ENCODE measurements at places on chromosomes 1 and 21.

- DNase-seq = no peak
These were observed 1019.6 kb downstream of the PLA2G4A start for GRCh38 chr1:187848321-187848720.

- DNase-seq = no peak
These were observed 9.7 kb upstream of the ZBTB48 start for GRCh38 chr1:6570100-6570499.

- no peak for DNase-seq
These were observed 18.8 kb downstream of the UCK2 start for GRCh38 chr1:165845992-165846748.

DNA sequence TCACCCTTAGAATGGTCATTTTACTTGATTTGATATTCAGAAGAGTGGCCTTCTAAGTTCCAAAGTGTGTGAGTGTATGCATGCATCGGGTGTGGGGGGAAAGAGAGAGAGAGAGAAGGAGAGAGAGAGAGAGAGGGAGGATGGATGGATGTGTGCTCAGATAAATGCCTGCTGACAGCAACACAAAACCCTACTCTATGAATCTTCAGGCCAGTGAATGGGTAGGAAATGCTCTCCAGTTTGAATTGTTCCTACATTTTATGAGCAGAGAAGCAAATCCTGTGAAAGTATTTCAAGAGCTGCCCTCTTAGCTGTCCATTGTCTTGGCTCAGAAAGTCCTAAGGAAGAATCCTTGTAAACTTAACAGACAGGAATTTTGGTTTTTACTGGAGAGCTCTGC, 7.4 kb downstream of the JAM2 start:
- DNase-seq = no peak

- DNase-seq = no peak
These were observed 89.3 kb downstream of the PHTF1 start for GRCh38 chr1:113669988-113670387.

DNA sequence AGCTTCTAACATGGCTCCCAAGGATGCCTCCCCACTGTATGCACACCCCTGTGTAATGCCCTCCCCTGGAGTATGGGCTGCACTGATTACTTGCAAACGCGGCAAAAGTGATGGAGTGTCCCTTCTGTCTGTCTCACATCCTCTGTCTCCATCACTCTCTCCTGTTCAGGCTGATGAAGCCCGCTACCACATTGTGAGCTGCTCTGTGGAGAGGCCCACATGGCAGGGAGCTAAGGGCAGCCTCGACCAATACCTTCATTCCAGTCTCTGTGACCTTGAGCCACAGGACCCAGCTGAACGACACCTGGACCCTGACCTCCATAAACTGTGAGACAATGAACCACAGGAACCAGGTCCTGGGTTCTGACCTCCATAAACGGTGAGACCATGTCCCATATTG, 154.1 kb upstream of the ETV3 start:
- DNase-seq = no peak

DNA sequence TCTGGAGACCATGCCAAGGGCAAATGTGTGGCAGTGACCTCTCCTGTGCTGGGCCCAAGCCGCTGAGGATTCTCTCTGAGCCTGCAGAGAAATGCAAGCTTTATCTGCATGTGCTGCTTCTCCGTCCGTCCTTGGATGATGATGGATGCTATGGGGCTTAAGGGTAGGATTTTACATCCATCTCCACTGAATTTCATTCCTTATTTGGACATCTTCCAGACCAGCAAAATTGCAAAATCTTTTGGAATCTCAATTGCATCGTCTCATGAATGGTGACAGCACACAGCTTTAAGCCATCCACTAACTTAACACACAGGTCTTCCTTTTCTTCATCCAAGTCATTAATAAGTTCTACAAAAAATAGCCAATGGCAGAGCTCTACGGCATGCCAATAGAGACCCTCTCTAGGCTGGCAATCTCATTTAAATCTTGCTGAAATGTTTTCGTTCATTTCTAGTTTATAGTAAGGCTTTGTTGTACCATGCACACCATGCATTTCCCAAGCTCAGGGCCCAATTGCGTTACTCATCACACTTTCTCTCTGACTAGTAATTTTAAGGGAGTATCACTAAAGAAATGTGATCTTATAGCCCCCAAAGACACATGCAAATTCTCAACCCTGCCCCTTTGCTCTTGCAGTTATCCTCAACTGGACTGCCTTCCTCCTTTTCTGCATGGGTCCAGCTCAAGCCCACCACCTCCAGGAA, 11.1 kb downstream of the BATF3 start:
- DNase-seq = no peak

- DNase-seq = no peak
These were observed 249.8 kb downstream of the USH2A start for GRCh38 chr1:216173376-216173995.

- DNase-seq = no peak
These were observed 3.4 kb upstream of the KHDRBS1 start for GRCh38 chr1:32010246-32010645.

All from activated naive CD4-positive, alpha-beta T cell treated with Interleukin-2 at 50 U/mL for 16 hours (primary cell).